ENCODE measurements at places on chromosomes 5 and 9. TPM values are rescaled to one million over a fixed set of nuclear protein-coding genes. Genes with fewer than 3 reads are reported as not detected.

GRCh38 chr9:75687359-75687953 is 203.0 kb upstream of the PCSK5 start:
- no peak for DNase-seq

The IFNA13 gene
- not detected for total RNA-seq

GRCh38 chr5:10457682-10458574 is 16.2 kb downstream of the ROPN1L start:
- no peak for DNase-seq

- no peak for DNase-seq
Observed at GRCh38 chr5:55364537-55365055, 56.8 kb downstream of the MTREX start.

The COL15A1 gene
- not detected for total RNA-seq

The C5orf52 gene
- total RNA-seq = not detected

The RAB3C gene
- 25.2 TPM for total RNA-seq

The PRRX2 gene
- 0.91 TPM for total RNA-seq

The CAVIN4 gene
- 14.5 TPM for total RNA-seq

DNA sequence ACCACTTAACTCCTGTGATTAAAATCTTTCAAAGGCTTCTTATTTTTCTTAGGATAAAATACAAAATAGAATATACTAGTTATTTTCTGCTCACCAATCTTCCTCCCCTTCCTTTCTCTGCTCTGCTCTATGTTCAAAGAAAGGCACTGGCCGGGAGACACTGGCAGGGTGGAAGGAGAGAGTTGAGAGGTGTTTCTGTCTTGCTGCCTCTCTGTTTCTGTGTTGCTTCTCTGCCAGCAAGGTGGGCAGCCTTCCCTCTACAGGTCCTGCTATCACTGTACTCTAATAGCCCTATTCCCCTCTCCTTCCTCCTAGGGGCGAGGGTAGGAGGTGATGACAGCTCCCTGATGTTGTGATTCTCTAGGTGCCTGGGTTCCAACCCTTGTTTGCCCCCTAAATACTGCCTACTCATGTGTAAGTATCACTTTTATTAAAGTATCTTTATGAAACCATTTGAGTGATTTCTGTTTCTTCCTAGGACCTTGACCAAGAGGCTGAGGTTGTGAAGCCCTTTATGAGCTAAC is 515.1 kb downstream of the TLE4 start:
- no peak for DNase-seq

- DNase-seq = no peak
Observed at GRCh38 chr5:124686239-124687004, 60.0 kb downstream of the ZNF608 start.

GRCh38 chr5:10635257-10635866 is 71.5 kb downstream of the ANKRD33B start:
- DNase-seq = no peak

DNA sequence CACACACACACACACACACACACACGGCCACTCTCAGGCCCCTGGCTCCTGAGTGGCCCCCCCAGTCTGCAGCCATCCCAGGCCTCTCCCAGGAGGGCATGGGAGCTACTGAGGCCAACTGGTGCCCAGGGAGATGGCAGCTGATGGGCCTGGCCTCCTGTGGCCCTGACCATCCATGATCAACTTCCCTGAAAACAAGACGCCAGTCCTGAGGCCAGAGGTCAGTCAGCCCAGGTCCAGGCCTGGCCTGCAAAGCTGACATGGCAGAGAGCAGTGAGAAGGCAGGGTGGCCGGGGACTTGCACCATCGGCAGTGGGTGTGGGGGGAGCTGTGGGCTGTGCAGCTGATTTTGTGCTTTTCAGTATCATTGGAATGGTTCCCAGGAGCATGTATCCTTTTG is 47.0 kb downstream of the SARDH start:
- DNase-seq = no peak

DNA sequence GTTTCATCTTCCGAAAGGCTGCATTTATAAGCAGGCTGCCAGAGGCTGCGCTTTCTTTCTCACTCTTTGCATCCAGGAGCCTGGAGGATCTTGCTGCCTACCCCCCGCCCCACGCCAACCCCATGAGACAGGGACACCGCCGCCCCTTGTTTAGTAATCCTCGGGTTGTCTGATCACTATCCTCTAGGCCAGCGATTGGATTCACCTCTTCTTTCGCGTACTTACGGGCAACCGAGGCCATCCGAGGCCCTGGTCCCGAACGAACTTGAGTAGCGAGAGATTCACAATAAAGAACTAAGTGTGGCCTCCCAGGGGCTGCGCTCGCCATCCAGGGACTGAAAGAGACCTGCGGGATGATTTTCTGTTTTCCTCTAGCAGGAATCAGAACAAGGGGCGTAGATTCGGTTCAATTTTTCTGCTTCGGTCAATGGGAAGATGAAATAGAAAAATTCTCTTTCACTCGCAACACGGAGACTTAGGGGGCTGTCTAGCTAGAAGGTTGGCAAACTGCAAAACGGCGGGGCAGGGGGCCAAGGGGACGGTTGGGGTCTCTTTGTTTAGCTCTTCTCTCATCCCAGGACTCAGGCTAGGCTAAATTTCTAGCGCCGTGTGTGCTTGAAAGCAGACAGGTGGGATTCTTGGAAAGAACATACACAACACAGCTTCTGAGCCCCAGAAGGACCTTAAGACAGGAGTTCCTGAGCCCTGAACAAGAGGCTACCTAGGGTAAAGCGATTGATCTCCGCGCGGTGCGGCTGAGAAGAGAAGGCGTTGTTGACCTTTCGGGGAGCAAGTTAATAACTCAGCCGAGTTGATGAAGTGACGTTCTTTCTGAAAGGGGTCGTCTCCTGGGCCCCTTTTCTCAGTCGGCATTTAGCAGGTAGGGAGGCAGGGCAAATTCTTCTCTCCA is 5.8 kb upstream of the ISL1 start:
- no peak for DNase-seq

GRCh38 chr5:178683783-178684182 is 46.7 kb downstream of the ZNF354A start:
- no peak for DNase-seq

DNA sequence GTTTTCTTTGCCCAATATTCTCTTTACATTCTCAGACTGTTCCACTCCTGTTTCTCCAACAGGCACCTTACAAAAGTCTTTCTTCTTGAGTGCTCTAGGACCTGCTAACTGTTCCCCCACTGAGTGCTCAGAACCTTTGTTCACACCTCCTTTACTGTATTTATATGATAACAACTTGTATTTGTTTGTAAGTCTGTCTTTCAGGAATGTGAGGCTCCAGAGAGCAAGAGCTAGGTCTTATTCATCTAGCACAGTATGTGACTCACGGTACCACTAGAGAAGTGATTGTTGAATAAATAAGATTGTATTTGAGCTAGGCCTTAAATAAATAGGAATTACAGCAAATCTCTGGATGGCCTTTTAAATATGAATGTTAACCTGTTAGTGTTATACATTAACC is 42.5 kb upstream of the MYOT start:
- DNase-seq = no peak

The FBXW2 gene
- total RNA-seq = 66.1 TPM

GRCh38 chr9:3138231-3139229 is 294.6 kb upstream of the PUM3 start:
- DNase-seq = no peak

DNA sequence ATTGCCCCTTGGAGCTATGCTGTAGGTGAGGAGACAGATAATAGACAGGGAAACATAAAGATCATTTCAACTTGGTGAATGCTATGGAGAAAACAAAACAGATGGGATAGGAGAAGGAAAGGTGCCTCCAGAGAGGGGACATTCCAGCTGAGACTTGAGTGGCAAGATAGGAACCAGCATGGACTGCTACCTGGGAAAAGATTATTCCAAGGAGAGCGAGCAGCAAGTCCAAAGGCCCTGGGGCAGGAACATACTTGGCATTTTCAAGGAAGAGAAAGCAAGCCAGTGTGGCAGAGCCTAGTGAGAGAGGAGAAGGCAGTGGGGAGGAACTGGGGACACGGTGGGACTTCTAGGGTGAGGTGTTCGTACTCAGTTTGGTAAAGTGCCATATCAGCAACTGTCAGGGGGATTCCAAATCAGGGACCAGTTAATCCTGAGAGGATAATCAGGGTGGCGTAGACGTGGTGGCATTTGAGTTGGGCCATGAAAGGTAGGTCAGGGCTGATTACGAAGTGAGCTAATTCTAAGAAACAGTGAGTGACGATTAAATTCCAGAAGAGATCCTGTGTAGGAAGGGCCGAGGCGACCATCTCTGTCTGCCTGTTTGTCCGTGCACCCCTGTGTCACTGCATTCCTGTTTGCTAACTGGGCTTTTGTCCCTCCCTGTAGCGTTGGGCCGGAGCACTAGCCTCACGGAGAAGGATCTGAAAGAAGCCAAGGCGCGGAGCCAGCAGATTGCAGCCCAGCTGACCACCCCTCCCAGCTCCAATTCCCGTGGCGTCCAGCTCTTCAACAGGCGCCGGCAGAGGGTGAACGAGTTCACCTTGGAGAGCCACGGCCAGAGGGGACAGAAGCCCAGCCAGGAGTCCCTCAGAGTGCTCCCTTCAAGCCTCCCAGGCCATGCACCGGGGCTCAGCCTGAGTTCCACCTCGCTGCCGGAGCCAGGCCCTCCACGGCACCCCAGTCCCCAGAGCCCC is 7.1 kb downstream of the SYNPO start:
- no peak for DNase-seq

The CORO2A gene
- 6.0 TPM for total RNA-seq

- DNase-seq = no peak
Observed at GRCh38 chr9:99489060-99489413, 267.0 kb downstream of the SEC61B start.

DNA sequence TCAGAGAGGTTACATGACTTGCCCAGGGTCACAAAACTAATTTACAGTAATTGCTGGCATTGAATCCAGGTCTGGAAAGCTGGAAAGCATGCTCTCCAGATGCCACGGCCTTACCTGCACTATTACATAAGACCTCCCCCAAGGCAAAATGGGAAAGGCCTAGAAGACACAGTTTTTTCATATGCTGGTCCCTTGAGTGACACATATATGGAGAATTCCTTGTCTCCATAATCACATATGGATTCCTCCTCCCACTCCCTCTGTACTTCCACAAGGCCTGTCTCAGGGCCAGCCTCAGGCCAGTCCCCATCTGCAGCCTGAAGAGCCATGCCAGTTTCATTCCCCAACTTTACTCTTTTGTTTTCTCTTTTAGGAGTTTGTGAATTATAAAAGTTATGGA is 28.6 kb upstream of the MEIKIN start:
- DNase-seq = no peak

DNA sequence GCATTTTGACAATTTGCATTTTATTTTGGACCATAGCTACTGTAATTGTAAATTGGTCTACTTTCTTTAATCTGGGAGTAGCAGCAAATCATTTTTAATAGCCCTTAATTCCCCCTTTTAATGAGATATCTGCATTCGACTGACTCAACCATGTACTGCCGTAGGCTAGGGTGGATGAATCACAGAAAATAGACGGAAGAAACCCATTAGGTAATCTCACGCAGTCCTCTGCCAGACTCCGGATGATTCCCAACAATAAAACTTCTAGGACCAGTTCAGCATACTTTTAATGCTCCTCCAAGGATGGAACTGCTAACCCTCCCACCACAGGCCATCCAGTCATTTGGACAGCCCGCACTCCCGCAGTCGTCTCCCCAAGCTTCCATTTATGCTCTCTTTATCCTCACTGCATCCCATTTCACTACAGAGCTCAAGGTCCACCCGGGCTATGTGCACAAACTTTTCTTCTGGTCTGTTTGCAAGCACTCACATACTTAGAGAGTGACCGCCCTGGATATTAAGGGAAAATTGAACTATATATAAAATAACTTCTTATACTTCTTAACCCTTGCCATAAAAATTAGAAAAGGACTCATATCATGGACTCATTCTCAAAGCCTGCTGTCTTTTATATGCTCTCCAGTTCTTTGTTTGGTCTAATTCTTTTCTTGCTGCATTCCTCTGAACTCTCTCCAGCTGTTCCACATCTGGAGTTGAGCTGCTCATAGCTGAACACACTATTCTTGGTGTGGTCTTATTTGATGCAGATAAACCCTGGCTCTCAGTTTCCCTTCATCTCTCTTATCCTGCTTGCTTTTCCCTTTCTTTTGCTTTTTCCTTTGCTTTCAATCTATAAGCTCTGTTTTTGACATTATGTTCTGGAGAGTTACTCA is 326.6 kb downstream of the ARL15 start:
- no peak for DNase-seq

- no peak for DNase-seq
Observed at GRCh38 chr5:10090074-10090473, 159.6 kb downstream of the ATPSCKMT start.

The PHF24 gene
- total RNA-seq = 0.29 TPM

GRCh38 chr9:35002623-35003022 is 13.1 kb downstream of the DNAJB5 start:
- DNase-seq = no peak

GRCh38 chr5:11681796-11682195 is 222.4 kb downstream of the CTNND2 start:
- no peak for DNase-seq

DNA sequence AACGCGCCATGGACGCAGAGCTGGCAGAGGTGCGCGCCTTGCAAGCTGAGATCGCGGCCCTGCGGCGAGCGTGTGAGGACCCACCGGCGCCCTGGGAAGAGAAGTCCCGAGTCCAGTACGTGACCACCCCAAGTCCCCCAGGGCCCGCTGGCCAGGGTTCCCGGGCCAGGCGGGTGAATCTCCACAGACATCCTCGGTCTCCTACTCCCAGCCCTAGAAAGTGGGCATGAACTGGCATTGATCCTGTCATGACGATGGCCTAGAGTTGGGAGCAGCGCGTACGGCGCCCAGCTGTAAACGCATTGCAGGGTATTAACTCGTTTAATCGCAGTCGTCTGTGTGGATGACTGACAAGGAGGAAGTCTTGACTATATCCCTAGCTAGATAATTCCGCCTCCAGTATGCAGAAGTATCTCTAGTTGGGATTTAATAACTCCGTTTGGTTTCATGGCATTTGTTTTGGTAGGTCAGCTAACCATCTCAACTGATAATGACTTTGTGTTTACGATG is 293 bp downstream of the CENPP start:
- DNase-seq = no peak

The OR1Q1 gene
- not detected for total RNA-seq

GRCh38 chr9:135305546-135306180 is 173.9 kb upstream of the PPP1R26 start:
- DNase-seq = no peak

The CDH10 gene
- total RNA-seq = 11.0 TPM

DNA sequence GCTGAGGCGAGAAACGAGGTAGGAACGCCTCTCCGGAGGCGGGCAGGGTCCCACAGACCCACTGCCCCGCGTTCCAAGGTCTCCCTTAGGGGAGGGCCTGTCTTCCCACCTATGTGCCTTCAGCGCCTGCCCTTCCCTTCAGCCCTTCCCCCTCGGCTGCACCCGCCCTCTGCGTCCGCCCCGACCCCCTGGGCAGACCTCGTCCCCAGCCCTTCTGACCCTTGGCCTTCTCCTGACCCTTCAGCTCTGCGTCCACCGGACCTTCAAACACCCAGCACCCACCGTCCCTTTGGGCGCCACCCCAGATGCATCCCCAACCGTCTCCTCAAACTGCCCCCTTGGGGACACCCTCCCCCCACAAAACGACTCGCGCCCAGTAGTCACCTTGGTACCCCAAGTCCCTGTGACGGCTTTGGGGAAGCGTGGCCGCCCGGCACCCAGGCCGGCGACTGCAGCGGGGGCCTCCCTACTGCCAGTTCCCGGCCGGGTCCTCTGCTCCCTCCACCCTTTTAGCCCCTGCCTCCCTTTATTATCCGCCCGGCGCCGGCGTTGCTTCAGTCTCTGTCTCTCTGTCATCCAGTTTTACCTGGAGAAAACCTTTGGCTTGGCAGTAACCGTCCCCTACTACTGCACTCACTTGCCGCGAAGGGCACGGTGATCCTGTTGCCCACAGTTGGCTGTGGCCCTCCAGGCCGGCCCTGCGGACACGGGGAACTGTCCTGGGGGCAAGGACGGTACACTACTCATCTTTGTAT is 421 bp downstream of the RUSC2 start:
- peak; percentile 14 for DNase-seq

The OLFML2A gene
- total RNA-seq = 2.2 TPM

GRCh38 chr9:129702589-129703520 is 37.4 kb downstream of the PRRX2 start:
- DNase-seq = no peak

All from progenitor cell of endocrine pancreas (in vitro differentiated cells).